ENCODE measurements at places on chromosomes 7 and 10.

GRCh38 chr7:132080967-132081668, 495.2 kb downstream of the PLXNA4 start:
- DNase-seq, result peak; percentile 49

DNA sequence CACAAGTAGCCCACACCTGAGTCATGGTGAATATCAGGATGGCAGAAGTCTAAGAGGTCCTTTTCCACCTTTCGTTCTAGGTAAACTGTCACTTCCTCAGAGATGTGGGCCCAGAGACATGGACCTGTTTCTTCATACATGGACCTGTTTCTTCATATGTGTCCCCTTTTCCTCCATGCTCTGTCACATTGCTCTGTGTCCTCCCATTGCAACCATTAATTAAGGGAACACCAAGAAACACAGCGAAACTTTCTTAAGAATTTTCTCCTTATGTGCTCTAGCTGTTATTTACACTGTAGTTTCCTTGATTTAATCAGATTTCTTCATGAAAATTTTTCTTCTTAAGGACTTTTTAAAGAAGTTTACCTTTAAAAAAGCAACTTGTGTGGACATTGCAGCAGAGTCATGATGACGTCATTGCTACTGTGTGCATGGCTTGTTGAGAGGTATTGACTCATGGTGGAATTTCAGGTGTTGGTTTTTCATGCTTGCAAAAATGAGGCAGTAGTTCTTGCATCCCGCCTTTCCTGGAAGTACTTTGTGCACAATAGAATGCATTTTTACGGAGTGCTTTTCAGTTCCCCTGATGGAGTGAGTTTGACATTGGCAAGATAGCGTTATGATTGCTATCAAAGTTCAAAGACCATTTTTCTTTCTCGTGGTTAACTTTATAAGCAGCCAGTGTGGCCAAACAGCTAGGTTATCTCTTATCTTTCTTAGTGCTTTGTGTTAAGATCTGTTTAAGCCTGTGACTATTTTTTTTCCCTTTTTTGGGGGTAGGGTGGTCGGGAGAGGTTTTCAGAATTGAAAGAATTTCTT, 37.7 kb downstream of the CFAP58 start:
- no peak for DNase-seq

- no peak for DNase-seq
Measured at GRCh38 chr7:100171087-100171681, 2.8 kb upstream of the GAL3ST4 start.

DNA sequence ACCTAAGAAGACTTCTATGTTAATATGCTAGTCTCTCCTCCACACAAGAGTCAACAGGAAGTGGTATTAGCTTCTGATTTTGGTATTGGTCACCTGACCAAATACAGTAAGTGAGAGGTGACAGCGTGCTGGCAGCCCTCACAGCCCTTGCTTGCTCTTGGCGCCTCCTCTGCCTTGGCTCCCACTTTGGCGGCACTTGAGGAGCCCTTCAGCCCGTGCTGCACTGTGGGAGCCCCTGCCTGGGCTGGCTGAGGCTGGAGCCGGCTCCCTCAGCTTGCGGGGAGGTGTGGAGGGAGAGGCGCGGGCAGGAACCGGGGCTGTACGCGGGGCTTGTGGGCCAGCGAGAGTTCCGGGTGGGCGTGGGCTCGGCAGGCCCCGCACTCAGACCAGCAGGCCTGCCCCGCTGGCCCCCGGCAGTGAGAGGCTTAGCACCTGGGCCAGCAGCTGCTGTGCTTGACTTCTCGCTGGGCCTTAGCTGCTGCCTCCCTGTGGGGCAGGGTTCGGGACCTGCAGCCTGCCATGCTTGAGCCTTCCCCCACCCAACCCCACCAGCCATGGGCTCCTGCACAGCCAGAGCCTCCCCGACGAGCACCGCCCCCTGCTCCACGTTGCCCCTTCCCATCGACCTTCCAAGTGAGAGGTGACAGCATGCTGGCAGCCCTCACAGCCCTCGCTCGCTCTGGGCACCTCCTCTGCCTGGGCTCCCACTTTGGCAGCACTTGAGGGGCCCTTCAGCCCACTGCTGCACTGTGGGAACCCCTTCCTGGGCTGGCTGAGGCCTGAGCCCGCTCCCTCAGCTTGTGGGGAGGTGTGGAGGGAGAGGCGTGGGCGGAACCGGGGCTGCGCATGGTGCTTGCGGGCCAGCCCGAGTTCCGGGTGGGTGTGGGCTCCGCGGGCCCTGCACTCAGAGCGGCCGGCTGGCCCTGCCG, 4.2 kb upstream of the ACSL5 start:
- DNase-seq, result no peak

GRCh38 chr7:28020302-28020940, 160.2 kb downstream of the JAZF1 start:
- DNase-seq, result peak; percentile 80

GRCh38 chr7:99422186-99422585, 13.4 kb downstream of the BUD31 start:
- no peak for DNase-seq

DNA sequence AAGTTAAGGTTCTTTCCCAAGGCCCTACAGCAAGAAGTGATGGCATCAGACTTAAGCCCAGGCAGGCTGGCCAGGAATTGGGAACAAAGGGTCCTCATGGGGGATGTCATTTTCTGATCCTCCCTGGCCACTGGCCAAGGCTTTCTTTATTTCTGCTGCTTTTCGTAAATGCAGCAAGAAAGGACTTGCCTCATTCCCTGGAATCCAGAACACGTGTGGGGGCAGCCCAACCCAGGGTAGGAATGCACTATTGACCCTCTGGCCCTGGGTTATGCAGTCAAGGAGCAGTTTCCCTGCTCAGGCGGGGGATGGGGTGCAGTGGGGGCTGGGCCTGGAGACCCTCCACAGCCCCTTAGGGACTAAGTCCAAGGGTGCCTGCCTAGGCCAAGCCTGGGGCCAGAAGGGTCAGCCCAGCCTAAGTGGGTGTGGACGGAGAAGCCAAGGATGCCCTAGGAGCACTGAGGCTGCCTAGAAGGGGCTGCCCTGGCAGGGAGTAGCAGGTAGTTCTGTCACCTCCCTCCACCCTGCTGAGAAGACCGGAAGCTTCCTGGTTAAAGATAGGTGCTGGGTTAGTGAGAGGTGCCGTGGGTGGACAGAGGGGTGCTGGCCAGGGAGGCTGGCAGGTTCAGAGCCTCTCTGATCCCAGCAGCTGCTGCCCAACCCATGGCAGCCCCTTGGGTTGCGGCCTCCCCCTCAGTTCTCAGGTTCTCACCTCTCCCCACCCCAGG, 179.2 kb downstream of the SH3PXD2A start:
- no peak for DNase-seq

DNA sequence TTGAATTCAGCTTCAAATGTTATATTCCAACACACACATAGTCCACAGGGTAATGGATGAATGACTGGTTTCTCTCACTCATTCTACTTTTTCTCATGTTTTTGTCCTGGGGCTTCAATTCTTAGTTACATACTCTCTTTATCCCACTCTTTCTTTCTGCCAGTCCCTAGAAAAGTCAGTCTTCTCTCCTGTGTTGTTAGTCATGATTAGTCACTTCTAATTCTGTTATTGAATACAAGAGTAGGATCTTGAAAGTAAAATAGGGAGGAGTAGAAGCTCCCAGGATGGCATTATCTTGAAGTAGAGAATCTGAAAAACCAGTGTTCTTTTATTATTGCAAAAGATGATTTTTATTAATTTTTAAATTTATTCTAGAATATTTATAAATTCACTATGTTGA, 45.5 kb upstream of the CALCR start:
- DNase-seq, result no peak

GRCh38 chr7:12759151-12759550, 71.7 kb downstream of the ARL4A start:
- no peak for DNase-seq

- DNase-seq, result no peak
Measured at GRCh38 chr7:96023387-96023786, 251.0 kb downstream of the DYNC1I1 start.

DNA sequence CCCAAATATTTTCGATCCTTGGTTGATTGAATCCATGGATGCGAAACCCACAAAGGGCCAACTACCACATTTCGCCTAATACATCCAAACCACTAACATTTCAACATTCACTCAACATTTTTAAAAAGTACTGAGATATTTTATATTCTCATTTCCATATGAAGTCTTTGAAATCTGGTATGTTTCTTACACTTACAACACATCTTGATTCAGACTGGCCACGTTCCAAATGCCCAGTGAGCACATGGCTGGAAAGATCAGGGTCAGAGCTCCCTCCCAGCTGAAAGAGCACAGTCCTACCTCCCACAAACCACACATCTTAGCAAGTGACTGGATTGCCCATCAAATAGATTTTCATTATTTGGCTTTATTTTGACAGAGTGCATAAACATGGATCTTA, 18.9 kb downstream of the NCAPG2 start:
- DNase-seq, result no peak

GRCh38 chr7:93060025-93060424, 57.8 kb downstream of the SAMD9 start:
- no peak for DNase-seq

DNA sequence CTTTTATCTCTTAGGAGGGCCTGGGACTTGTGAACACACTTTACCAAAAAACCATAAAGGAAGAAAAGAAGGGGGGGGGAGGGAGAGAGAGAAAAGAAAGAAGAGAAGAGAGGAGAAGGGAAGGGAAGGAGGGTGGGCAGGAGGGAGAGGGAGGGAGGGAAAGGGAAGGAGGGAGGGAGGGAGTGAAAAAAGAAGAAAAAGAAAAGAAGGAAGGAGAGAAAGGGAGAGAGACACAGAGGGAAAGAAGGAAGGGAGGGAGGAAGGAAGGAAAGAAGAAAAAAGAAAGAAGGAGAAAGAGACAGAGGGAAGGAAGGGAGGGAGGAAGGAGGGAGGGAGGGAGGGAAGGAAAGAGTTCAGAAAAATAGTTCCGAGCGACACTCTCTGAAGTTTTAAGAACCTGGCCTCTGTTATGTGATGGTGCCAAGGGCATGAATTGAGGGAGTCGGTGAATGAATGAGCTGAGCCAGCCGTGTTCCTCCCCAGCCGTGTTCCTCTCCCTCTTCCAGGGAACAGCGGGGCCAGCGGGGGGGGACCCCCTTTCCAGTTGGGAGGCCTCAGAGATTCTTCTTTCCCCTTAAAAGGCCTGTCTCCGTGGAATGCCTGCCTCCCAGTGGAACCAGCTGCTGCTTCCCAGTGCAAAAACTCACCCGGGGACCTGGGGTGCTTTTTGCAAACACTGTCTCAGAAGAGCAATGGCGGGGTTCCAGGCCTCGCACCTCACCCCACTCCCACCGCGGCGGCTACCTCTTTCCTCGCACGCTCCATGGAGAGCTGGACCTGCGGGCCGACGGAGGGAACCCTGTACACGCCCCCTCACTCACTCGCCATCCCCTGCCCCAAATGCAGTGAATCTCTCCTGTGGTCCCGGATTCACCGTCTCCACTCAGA, 84.1 kb downstream of the FOXL3 start:
- no peak for DNase-seq

GRCh38 chr7:42590771-42591310, 321.0 kb downstream of the C7orf25 start:
- no peak for DNase-seq

DNA sequence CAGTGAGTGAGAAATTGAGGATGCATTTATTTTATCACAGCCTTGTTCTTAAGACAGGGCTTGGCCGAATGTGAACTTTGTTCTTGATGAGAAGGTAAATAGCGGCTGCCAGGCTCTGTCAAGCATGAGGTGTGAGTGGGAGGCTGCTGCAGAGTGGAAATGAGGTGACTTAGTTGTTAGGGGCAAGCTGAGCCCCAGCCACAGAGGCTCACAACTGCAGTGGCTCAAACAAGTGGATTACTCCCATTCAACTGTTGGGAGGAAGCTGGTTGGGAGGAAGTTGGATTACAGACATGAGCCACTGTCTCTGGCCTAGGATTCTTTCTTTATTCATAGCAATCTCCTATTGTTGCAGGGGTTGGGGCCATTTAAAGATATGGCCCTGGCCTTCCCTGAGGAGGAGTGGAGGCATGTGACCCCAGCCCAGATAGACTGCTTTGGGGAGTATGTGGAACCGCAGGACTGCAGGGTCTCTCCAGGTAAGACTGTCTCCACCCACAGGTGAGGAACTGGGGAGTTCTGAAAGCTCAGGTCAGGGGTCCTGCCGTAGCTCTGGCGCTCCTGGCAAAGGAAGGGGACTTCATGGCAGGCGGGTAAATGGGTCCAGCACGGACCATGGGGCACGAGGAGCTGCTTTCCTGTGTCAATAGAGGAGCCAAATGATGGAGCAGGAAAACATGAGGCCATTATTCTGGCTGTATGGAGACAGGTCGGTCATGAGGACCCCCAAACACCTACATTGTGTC, 7.1 kb downstream of the ZSCAN25 start:
- no peak for DNase-seq

GRCh38 chr7:23055582-23056178, 41.8 kb upstream of the HYCC1 start:
- peak; percentile 62 for DNase-seq

GRCh38 chr7:124177891-124178290, 145.0 kb upstream of the TMEM229A start:
- no peak for DNase-seq

DNA sequence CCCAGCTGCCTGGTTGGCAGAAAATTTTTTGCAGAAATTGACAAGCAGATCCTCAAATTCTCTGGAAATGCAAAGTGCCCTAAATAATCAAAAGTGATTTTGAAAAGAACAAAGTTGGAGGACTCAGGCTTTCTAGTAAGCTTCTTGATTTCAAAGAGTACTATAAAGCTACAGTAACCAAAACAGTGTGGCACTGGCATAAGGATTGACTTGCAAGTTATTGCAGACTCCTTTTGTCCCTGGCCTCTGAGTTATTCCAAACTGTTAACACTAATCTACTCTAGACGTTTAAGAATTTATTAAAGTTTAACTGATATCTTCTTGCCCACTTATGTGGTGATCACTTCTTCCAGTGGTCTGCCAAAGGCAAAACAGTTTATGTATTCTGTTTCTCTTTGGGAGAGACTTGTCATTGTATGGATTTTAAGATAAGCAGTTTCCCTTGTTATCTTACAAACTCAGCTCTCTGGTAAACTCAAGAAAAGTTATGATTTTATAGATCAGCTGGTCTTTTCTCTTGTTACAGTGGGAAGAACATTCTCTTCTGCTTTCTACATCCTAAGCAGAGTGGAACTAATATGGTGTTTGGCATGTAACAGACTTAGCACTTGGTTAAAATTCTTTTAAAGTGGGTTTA, 41.4 kb downstream of the LOXL4 start:
- no peak for DNase-seq

DNA sequence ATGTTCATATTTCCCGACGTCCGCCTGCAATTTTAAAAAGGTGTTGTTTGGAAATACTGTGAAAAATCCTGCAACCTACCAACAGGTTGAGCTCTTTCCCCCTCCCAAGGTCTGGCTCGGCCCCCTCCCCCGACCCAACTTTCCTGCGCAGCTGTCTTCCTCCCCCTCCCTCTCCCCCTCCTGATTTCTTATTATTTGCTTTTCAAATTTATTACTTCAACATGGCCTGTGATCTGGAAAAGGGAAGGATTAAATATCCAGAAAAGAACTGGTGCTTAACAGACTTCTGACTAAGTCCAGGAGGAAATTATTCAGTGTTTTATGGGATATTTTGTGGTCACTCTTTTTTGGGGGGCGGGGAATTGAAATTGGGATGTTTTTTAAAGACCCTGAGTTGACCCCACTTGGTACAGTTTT, 2.4 kb downstream of the ARID5B start:
- DNase-seq, result no peak

DNA sequence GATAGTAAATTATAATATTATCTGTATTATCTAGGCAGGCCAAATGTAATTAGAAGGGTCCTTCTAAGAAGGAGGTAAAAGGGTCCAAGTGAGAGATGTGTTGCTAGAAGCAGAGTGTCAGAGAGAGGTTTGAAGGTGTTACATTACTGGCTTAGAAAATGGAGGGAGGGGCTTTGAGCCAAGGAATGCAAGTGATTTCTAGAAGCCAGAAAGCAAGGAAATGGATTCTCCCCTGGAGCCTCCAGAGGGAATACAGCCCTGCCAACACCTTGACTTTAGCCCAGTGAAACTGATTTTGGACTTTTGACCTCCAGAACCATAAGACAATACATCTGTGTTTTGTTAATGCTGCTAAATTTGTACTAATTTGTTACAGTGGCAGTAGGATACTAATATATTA, 97.9 kb upstream of the IL6 start:
- no peak for DNase-seq

All from SK-N-DZ (cell line).